ENCODE measurements at places on chromosomes 16 and 17.

- no peak for DNase-seq
Observed at GRCh38 chr16:46618516-46618915, 2.7 kb downstream of the SHCBP1 start.

DNA sequence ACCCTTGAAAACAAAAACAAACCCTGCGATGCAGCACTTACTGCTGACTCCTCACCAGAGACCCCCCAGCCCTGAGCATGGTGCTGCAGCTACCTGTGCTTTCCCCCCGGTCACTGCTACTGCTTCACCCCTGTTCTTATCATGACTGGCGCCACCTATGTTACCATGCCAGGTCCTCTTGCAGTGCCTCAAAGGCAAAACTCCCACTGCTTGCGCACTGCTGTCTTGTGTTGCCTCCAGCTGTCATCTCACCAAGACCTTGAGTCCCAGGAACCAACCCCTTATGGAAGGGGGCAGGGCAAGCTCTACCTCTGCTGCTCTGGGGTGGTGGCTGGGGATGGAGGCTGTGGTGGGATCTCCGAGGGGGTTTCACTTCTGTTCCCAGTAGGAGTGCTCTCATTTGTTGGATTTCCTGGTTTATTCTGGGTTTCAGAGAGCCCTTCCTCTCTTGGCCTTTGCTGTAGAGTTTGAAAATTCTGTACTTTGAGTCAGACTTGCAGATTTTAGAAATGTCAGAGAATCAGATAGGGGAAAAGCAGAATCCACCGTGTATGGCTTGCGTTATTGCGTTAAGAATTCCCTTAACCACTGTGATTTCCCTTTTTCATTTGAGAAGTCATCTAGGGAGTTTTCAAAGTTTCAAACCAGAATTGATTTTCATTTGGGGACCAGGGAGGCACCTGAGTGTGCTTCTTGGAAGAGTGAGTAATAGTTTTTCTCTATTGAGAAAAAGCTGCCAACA is 96.6 kb downstream of the SPECC1 start:
- DNase-seq: no peak

DNA sequence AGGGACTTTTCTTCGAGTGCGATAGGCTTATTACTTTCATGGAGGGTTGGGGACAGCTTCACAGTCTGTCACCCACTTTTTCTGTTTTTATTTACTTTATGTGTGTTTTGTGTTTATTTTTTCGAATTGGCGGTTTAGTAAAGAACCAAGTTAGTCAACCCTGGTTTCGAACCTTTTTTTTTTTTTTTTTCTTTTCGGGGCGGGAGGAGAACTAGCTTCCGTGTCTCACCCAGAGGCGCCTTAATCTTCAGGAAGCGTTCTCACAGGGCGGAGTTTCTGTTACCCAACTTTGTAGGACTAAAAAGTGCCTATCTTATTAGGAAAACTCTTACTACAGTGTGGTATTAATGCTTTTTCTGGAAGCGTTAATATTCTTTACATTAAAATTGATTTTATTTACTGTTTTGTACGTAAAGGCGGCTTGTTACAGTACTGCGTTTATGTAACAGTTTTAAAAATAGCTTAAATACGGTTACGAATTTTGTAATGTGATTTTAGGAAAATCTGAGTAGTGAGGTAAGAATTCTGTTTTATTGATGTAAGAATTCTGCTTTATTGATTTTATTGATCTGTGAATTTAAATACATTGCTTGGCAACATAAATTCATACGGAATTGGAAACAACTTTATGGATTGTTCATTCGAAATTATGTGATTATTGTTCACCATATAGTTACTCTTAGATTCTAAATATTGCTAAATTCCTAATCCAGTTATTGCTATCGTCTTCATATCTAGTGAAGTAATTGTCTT is 885 bp downstream of the ZNF207 start:
- peak; percentile 62 for DNase-seq

- no peak for DNase-seq
Observed at GRCh38 chr16:88016964-88017363, 65.7 kb downstream of the BANP start.

DNA sequence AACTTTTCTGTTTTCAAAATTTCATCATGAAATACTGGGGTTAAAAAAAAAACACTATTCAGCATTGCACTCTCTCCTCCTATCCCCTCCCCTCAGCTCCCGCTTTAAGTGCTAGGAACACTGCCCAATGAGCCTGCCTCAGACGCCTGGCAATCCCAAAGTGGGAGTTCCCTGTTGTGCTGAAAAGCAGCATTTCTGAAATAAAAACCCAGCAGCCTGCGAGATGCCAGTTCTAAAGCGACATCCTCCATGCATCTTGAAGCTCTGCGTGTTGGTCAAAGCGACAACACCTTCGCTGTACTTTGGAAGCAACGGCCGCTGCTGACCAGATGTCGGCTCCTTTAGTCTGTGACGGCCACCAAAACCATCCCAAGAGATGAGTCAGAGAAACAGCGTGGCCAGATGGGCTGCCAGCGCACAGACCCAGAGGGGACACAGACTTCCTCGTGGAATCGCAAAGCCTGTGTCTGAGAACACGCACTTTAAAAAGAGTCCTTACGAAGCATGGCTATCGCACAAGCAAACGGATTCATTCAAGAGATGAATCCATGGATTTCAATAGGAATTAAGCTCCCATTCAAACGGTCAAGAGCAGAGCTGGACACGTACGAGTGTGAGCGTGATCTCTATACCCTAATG is 32.8 kb downstream of the FBXO31 start:
- DNase-seq: peak; percentile 43

GRCh38 chr17:64694207-64694606 is 32.1 kb upstream of the SMURF2 start:
- DNase-seq: peak; percentile 67

GRCh38 chr16:30539000-30539964 is 4.6 kb upstream of the ZNF747 start:
- DNase-seq: no peak

GRCh38 chr17:17235212-17236174 is 1.5 kb downstream of the FLCN start:
- peak; percentile 44 for DNase-seq

- no peak for DNase-seq
Observed at GRCh38 chr17:33517746-33518145, 224.7 kb upstream of the ASIC2 start.

DNA sequence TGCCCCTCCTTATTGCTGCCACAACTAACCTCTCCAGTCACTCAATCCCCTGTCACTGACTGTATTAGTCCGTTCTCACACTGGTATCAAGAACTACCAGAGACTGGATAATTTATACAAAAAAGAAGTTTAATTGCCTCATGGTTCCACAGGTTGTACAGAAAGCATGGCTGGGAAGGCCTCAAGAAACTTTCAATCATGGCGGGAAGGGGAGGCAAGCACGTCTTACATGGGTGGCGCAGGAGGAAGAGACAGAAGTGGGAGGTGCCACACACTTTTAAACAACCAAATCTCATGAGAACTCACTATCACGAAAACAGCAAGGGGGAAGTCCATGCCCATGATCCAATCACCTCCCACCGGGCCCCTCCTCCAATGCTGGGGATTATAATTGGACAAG is 86.0 kb upstream of the BCAR1 start:
- DNase-seq: no peak

- DNase-seq: no peak
Observed at GRCh38 chr17:40364121-40364861, at the start of gene GJD3. Gene GJD3, minus strand, starts transcription at chr17:40364737. Its CDS starts 922 bp downstream, at chr17:40363815.

GRCh38 chr17:56948491-56948890 is 12.4 kb downstream of the COIL start:
- DNase-seq: peak; percentile 28

DNA sequence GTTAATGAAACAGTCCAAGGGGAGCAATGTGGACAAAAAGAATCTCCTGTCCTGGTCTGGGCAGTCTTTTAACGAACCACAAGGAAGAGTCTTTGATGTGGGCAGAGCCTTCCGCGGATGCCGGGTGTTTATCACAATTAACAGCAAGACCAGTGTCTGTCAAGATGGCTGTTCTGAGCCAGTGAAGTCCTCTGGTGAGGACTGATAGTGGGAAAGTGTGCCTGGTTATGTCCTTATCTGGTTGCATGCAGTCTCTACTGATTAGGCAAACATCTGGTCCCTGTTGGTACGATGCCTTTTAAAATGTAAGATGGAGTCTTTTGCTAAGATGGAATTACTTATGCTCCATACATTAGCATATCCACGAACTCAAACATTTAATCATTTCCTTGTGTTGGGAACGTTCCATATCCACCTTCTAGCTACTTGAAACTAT is 88.5 kb downstream of the ZNF18 start:
- DNase-seq: no peak

GRCh38 chr17:16889088-16889465 is 82.8 kb downstream of the TNFRSF13B start:
- no peak for DNase-seq

DNA sequence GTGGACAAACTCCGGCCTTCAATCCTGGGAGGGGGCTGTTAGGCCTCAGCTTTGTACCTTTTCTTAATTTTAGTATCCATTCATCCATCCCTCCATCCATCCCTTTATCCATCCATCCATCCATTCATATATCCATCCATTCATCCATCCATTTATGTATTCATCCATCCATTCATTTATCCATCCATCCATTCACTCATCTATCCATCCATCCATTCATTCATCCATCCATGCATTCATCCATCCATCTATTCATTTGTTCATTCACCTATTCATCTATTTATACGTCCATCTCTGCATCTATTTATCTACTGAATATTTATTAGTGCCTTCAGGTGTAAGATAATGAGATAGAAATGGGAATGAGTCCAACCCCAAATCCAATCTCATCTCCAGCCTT is 26.0 kb upstream of the MMP2 start:
- DNase-seq: no peak

DNA sequence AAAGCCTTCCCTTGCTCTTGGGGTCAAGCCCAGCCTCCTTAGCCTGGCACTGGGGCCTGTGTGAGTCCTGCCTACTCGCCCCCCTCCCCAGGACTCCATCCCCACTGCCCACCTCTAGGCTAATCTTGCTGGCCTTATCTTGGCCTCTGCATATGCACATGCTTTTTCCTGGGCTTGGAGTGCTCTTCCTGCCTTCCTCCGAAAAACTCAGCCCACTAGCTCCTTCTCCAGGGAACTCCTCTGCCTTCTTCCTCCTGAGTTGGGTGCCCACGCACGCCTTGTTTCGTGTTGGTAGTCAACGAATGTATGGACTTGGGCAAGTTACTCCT is 16.5 kb downstream of the TBX2 start:
- DNase-seq: no peak

DNA sequence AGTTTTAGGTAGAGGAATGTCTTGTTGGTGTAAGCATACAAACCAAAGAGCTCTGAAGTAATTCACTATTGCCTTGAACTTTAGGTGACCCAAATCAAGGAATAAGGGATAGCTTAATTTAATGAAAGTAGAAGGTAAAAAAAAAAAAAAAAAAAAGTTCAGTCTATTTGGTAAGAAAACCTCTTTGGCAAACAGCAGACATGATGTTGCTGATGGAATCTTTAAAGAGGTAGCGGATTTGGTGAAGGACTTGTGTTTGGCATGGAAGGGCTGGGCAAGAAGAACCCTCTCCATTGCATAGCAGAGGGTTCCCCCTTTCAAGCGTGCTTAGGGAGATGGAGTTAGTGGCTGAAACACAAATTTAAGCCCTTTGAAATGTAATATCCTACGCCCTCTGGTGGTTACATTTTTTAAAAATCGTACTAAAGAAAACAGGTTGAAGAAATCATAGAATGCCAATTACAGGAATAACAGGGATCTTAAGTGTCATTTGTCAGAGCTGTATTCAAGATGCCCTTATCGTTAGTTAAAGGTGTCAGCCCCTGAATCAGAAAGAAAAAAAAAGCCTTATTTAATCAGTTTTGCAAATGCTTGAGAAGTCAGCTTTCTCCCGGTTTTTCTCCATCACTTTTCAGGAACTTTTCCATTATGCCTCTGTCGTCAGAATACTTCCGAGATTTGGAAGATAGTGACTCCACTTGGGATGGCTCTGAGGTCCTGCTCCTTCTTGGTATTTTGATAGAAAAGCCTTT is 383.1 kb downstream of the KCNJ2 start:
- DNase-seq: peak; percentile 49

DNA sequence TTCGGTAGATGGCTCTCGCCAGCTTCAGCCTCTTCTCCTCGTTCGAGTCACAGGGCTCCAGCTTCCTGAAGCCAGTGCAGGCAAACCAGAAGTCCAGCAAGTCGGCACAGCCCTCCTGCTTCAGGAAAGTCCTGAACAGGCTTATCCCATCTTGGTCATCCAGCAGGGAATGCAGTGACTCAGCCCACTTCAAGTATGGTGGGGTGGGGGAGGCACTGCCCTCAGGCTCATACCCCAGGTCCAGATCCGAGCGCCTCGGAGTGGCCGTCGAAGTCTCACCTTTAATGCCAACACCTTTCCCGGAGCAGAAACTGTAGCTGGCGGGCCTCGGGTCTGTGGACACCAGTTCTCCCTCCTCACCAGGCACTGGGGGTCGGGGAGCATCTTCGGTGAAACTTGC is 5.9 kb downstream of the AXIN1 start:
- peak; percentile 68 for DNase-seq

DNA sequence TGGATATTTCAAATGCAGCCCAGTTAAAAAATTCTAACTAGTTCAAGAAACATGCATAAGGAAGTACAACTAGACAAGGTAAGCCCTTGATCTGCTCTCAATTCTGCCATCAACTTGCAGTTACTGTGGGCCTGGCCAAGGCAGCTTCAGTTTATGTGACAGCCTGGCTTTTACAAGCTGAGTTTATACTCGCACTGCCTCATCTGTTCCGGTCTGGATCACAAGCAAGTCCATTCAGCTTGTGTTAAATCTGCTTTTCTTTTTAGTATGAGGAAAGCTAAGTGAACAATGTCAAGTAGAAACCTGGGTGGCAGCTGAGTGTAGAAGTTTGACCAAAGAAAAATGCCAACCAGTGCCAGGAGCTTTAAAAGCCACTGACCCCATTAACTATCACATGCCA is 76.6 kb upstream of the CORO6 start:
- DNase-seq: no peak

DNA sequence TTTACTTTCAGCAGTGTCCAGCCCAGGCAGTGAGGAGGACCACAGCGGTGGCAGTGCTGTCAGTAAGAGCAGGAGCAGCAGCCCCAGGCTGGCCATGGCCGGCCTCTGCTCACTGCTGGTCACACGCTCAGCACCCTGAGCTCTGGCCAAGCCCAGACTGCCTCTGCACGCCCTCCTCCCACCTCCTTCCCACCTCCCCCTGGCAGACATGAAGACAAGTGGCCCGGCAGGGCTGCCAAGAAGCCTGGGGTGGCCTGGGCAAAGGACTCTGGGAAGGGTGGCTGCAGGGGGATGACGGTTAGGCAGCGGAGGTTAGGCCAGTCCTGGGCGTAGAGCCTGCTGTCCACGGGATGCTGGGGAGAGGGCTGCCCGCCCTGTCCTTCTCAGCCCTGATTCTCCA is at the start of gene C16orf89:
Gene C16orf89, minus strand, starts transcription at position 144 of the 400 bp plus-strand sequence. Its CDS starts 48 bp downstream, at position 96.
- no peak for DNase-seq

DNA sequence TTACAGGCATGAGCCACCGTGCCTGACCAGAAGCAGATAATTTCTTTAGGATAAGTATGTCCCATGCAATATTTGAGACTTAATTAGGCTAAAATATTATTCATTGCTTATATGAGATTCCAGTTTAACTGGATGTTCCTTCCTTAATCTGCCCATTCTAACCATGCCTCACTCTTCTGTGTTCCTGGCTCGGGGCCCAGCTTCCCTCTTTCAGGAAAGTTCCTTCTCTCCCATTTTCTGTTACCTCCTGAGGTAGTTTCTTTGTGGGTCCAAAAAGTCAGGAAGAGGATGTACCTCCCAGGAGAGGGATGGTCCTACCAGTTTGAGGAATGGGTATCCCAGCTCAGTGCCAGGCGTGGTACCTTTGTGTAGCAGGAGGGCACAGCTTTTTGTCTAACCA is 23.3 kb downstream of the UNK start:
- DNase-seq: no peak
